ENCODE measurements at places on chromosomes 11 and 22.

DNA sequence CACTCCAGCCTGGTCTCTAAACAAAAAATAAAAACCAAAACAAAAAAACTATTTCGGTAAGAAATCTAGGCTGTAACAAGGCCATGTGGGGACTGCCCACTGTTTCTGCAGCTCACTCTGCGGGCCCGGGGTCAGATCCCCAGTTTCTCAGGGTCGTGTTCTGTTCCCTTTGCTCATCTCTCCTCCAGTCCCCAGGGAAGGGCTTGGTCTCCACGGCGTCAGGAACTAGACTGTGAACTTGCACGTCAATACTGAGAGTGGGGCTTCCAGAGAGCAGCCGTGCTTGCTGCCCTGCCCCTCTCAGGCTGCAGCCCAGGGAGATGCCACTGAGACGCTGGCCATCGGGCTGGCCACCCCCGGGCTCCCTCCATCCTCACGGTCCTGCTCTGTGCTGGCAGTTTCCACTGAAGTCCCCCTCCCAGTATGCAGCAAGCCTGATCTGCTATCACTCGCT is 33.7 kb upstream of the MOB2 start:
- no peak for DNase-seq

- DNase-seq = no peak
Observed at GRCh38 chr11:122346006-122346405, 230.0 kb upstream of the BLID start.

GRCh38 chr11:78290293-78291176 is 101.8 kb downstream of the USP35 start:
- no peak for DNase-seq

GRCh38 chr11:60347084-60347797 is 20.2 kb downstream of the MS4A6E start:
- no peak for DNase-seq

GRCh38 chr11:76837696-76838677 is 22.7 kb upstream of the ACER3 start:
- no peak for DNase-seq

DNA sequence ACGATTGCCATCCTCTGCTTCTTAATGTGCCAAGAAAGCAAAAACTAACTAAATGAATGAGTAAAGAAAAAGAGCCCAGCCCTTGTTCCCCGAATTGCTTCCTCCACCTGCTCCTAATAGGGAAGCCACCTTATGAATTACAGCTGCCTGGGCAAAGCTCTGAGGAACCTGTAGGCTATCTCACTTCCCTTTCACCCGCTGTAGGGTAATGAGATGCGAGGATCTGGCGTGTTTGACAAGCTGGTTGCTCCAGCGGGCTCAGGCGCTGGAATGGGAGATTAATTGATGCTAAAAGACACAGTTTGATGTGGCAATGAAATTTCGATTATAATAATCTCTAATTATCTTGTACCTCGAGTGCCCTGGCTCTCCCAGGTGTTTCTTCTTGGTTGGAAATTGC is 256.4 kb downstream of the NTM start:
- no peak for DNase-seq

DNA sequence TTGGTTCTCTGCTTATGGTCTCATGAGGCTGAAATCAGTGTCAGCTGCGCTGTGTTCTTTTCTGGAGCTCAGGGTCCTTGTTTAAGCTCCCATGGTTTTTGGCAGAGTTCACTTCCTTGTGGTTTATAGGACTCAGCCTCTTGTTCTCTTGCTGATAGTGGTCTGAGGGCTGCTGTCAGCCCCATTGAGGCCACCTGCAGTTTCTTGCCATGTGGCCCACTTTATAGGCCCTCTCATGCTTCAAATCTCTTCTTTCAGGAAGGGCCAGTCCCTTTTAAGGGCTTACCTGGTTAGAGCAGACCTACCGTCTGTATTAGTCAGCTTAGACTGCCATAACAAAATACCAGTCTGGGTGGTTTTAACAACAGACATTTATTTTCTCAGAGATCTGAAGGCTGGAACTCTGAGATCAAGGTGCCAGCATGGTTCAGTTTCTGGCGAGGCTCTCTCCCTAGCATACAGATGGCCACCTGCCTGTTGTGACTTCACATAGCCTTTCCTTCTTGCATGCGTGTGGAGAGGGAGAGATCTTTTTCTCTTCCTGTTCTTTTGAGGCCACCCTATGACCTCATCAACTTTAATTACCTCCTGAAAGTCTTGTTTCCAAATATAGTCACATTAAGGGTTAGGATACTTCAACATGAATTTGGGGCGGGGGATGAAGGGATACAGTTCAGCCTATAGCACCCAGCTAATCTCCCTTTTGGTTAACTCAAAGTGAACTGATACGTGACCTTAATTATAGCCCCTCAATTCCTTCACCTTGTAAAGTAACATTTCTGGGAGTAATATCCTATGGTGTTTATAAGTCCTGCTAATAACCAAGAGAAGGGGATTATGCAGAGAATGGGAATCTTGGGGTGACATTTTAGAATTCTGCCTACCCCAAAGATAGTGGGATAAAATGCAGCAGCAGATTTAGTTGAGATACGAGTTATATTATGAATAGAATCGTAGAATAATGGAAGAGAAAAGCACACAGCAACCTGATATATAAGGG is 131.8 kb downstream of the UVRAG start:
- DNase-seq = no peak

GRCh38 chr22:25555586-25555985 is 8.9 kb upstream of the GRK3 start:
- no peak for DNase-seq

DNA sequence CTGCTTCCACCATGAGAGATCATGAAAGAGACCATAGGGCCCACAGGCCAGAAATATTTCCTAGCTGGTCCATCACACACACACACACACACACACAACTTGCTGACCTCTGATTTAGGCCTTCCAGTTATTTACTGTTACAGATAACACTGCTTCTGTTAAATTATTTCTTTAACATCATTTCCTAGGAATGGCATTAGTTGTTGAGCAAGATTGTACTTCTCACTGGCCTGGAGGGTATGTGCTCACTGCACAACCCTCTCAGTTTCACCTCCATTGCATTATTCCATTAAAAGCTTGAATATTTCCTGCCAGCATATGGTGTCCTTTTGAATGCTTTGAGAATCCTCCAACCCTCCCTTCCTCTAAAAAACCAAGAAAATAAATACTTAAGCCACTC is 104.4 kb downstream of the MICAL2 start:
- no peak for DNase-seq

DNA sequence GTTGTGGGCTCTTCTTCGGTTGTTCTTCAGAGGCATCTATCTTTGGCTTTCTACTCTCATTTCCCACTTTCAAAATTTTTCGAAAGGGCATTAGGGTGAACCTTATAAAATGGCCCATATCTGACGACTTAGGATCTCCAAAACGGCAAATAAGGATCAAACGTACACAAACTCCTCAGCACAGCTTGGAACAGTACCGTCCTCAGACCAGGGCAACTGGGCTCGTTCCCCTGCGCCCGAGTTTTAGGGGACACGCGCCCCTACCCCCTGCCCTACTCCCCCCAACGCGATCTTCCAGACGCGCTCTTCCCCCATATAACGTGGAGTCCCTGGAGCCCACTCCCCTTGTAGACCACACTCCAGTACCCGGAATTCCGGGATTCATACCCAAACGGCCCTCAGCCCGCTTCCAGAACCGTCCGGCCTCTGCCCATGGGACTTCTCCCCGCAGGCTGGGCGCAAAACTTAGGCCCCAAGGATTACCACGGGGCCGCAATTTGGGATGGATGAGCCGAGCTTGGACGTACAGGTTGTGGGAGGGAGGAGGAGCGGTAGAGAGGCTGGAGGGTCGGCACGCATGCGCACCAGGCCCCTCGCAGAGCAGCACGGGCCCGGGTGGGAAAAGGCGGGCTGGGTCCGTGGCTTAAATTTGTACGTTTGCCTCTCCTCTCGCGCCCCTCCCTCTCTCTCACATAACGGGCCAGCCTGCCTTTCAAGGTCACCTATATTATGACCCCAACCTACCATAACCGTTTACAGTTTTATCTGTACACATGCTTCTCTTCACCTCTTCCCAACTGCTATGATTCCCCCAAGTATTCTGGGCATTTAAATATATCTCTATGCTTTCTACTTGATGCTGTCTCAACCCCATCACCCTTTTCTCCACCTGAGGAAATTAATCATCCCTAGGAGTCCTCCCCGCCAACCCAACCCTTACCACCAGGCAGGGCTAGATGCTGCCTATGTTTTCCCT is 3.4 kb downstream of the CCDC89 start:
- no peak for DNase-seq

- no peak for DNase-seq
Observed at GRCh38 chr11:124090996-124091395, 24.3 kb upstream of the VWA5A start.

GRCh38 chr11:131913267-131913666 is 542.9 kb downstream of the NTM start:
- no peak for DNase-seq

GRCh38 chr11:34161812-34162492 is 56.5 kb downstream of the NAT10 start:
- DNase-seq = no peak

- DNase-seq = no peak
Observed at GRCh38 chr11:22711880-22712279, 45.5 kb downstream of the GAS2 start.

DNA sequence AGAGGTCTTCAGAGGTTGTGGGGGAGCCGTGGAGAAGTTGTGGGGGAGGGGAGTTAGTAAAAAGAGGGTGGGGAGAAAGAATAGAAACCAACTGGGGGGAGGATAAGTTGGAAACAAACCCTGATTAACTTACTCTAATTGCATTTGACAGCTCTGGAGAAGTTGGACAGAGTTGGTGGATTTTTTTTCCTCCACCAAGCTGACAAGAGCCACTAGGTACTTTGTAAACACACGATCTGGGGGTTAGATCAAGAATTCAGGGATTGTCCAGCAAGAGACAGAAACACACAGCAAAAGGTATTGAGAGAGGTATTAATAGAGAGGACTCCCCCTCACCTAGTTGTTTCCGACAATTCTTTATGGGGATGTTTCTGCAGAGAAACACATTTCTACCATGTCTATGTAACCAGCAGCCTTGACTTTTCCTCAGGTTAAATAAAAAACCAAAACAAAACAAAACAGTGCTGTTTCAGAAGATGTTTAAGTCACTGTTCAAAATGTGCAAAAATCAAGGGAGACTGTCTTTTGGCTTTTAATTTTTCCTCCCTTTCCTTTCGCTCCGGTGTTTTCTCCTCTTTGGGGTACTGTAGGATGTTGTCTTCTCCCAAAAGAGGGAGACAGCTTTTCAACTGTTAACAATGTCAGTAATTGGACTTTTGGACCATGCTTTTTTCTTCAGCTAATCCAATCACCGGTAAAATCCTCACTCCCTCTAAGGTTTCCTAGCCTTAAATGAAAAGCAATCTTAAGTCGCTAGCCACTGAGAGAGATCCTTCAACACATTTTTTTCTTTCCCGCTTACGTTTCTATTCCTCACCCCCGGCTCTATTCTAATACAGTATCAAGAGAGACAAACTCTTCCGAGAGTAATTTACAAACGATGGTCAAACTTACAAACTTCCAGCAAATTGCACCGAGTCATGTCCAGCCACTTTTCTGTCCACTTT is 708 bp downstream of the MAML2 start:
- DNase-seq = no peak

DNA sequence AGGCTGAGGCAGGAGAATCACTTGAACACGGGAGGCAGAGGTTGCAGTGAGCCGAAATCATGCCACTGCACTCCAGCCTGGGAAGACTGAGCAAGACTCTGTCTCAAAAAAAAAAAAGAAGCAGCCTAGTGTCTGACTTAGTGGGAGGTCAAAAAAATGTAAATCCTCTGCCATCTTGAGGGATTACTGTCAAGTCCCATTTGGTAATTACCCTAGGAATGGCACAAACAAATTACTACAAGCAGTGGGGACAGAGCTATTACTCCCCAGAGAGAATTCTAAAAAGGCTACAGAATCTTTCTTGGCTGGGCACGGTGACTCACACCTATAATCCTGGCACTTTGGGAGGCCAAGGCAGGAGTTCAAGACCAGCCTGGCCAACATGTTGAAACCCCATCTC is 3.8 kb downstream of the SERPING1 start:
- DNase-seq = no peak

- no peak for DNase-seq
Observed at GRCh38 chr11:118148856-118149255, 3.8 kb downstream of the SCN4B start.

- no peak for DNase-seq
Observed at GRCh38 chr11:128476729-128477128, 110.6 kb downstream of the ETS1 start.

DNA sequence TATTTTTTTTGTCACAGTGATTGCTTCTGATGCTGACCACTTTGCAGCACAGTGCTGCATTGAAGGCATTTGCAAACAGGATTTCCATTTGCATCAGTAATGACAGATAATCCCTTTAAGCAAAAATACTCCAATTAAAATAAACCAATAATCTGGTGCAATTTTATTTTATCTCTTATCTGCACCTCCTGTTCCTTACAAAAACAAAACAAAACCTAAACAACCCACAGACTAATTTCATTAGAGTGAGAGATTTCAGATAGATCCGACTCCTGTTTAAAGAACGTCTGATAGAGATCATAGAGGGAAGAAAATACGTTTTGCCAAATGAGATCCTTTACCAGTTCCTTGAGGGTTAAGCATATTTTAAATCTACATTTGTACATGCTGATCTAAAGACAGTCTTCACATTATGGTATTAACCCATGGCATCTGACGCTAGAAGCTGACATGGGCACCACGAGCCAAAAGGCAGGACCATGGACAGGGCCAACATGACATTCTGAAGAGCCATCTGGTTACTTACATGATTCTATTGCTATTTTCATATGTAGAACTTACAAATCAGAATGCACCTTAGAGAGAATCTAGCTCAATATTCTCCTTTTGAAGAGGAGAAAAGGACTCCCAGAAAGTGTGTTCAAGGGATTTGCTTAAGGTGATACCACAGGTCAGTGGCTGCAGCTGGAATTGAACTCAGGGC is 286.2 kb upstream of the NARS2 start:
- DNase-seq = peak; percentile 13

GRCh38 chr11:18650859-18651557 is 16.9 kb upstream of the SPTY2D1 start:
- DNase-seq = peak; percentile 70

DNA sequence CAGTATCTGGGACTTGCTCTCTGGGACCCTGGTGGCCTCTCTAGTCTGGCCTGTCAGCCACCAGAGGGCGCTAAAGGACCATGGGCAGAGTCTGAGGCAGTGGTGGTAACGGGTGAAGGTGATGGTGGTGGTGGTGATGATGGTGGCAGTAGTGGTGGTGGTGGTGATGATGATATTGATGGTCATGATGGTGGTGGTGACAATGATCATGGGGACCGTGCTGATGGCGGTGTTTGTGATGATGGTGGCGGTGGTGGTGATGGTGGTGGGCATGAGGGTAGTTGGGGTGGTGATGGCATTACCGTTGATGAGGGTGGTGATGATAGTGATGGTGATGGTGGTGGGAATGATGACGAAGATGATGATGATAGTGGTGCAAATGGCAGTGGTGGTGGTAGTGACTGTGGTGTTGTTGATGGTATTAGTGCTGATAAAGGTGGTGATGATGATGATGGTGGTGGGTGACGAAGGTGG is 16.0 kb downstream of the TRPM5 start:
- DNase-seq = peak; percentile 62

DNA sequence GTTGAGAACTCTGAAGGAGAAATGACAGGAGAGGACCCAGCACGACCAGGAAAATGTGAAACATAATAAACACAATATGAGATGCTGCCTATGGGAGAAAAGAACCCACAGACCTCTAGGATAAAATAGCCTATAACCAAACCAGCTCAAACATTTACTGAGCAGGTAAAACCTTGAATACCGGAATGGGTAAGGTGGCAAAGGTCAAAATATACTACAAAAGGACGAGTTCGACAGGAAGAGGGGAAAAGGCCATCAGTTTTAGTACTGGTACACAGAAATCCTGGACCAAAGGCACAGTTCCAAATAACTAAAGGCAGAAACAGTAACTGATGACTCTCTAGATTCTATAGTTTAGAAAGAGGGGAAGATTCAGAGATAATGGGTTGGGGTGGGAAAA is 96.3 kb downstream of the AMBRA1 start:
- DNase-seq = no peak

Data from dermis microvascular lymphatic vessel endothelial cell (primary cell).